ENCODE measurements at places on chromosomes 2 and 18.
A peak's percentile ranks its signal among the peaks of the same experiment; 100 is the strongest.

- DNase-seq, result no peak
Measured at GRCh38 chr2:20455076-20455587, 8.3 kb downstream of the RHOB start.

- peak; percentile 75 for DNase-seq
Measured at GRCh38 chr2:119011162-119011909, 69.3 kb downstream of the MARCO start.

DNA sequence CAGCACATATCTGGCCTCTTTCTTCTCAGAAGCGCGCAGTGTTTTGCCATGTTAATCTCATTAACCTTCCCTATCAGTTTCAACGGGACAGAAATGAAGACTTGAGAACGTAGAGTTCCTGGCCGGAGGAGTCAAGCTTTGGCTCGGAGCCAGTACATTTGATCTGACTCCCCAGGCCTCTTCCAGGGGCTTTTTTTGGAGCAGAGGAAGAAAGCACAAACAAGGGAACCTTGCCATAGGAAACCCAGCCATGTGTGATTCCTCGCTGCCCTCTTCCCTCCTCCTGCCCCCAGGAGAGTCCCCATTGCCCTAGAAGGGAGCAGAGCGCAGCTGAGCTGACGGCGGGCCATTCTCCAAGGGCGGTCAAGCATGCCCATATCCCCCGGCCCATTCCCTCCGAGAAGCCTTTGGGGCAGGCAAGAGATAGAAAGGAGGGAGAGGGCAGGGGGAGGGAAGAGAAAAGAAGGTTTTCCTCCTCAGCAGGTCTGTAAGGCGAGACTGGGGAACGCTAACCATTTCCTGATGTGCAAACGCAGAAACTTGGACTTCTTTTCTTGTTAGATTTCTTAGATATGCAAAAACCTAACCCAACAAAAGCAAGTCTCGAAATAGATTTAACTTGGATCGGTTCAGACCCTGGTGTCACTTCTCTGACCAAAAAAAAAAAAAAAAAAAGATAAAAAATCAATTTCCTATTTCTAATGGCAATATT, 63.7 kb upstream of the POU3F3 start:
- DNase-seq, result peak; percentile 85

DNA sequence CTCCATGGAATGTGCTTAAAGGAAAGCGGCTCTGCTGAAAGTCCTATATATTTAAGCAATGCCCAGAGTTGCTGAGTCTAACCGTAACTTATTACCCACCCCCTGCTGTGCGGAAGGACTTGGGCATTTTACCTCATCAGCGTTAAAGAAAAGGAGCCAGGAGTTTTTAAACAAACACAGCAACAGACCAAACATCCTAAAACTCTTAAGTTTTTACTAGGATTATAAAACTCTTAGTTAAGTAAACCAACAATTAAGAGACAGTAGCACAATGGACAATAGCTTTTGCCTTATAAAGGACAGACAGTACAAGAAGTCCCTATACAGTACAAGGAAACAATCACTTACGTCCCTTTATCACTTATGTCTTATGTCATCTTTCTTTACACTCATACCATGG, 90.2 kb downstream of the ZNF521 start:
- DNase-seq, result no peak

DNA sequence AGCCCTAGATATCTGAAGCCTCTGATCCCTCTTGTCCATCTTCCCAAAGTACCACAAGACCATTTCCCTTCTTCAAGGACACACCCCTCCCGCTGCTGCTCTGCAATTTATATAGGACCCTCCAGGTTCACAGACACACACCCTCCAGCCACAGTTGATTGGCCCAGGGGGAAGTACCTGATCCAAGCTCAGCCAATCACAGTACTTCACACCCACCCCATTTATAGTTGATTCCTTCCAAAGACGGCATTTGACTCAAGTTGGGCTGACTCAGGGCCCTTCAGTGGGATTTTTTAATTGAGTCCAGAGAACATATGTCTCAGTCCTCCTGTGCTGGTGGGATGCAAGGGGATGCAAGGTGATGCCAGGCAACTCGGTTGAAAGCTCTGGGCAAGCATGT, 59.2 kb downstream of the GYPC start:
- DNase-seq, result no peak

DNA sequence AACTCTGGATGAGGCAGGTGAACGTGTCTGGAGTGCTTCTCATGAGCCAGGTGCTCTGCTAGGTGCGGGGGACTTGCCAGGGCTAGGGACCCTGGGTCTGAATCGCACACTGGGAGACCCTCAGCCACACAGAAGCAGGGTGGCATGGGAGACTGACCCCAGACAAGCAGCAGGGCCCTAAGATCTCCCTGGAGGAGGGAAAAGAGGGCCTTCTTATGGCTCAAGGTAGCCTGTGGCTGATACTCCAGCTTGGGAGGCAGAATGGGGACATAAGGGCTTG, 12.8 kb upstream of the CIB4 start:
- DNase-seq, result no peak

DNA sequence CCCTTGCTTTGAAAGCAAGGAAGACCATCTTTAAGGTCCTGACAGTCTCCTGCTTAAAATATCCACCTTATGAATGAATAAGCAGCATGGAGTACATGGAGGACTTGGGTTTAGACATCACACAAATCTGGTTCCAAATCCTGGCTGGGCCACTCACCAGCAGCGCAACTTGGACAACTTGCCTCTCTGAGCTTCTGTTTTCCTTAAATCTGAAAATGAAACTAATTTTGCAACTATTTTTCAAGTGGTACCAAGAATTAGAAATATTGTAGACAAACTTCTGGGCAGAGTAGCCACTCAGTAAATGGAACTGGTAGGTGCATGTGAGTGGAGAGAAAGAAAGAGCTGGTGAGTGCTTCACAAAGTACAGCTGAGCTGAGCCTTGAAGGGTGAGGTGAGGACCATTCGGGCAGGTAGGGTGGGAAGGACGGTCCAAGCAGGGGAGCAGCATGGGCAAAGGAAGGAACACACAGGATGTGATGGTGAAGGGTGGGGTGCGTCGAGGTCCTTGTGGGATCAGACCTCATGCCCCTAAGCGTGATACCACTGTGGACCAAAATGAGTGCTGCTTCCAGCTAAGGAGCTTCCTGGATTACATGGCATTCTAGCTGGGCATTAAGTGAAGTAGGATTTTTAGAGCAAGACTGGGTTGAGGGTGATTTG, 14.4 kb upstream of the TET3 start:
- DNase-seq, result no peak

- no peak for DNase-seq
Measured at GRCh38 chr2:157231476-157231875, 26.0 kb upstream of the GALNT5 start.

- no peak for DNase-seq
Measured at GRCh38 chr18:67733088-67733487, 216.6 kb upstream of the DSEL start.

DNA sequence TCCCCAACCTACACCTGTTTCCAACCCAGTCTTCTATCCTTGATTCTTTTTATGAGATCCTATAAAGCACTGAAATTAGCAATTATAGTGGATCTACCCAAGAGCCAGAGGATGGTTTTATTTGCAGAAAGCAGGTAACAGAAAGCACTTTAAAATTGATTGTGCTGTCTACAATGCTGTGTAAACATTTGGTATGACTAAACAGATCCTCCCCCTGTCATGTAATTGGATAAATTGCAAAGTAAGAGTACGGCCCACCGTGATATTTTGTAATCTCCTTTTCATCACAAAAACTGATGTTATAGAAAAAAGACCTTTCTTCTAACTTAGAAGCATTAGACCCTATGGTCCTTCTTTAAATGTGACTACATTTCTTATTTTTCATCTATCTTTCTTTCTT, 11.3 kb upstream of the PPP3R1 start:
- DNase-seq, result no peak

DNA sequence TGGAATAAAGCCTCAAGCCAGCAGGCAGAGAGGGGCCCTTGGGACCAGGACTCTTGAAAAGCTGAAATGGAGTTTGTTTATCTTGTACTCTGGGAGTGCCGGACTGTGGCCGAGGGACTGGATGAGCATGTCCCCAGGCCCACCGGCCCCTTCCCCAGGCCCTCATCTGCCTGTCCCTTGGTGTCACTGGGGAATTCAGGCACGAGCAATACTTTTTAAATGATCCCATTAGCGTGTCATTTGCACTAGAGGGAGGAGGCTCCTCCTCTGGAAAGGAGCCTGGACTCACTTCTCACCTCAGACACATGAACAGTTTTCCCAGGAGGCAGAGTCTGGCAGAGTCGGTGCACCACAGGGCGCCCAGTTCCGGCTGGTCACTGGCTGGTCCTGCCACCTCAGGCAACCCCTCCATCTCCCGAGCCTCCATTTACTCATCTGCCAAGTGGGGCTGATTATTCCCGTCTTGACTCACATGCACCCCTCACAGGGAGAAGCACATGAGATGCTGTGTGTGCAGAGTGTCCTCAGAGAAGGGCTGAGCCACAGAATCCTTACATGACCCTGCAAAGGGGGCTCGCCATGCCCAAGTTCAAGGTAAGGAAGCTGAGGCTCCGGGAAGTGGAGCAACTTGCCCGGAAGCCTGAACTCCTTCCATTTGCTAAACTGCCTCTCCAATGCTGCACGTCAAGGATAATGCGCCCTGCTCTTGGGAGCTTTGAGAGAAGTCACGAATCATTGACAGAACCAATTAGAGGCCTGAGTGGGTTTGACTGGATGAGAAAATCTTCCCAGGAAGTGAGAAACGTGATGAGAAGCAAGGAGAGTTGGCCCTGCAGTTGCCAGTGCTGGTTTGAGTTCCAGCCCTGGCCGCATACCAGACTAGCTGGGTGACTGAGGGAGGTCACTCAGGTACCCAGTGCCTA, 26.7 kb downstream of the CIB4 start:
- peak; percentile 53 for DNase-seq

- DNase-seq, result no peak
Measured at GRCh38 chr18:73684647-73685046, 463.0 kb downstream of the FBXO15 start.

- peak; percentile 91 for DNase-seq
Measured at GRCh38 chr2:95345563-95346230, 48.5 kb downstream of the KCNIP3 start.

DNA sequence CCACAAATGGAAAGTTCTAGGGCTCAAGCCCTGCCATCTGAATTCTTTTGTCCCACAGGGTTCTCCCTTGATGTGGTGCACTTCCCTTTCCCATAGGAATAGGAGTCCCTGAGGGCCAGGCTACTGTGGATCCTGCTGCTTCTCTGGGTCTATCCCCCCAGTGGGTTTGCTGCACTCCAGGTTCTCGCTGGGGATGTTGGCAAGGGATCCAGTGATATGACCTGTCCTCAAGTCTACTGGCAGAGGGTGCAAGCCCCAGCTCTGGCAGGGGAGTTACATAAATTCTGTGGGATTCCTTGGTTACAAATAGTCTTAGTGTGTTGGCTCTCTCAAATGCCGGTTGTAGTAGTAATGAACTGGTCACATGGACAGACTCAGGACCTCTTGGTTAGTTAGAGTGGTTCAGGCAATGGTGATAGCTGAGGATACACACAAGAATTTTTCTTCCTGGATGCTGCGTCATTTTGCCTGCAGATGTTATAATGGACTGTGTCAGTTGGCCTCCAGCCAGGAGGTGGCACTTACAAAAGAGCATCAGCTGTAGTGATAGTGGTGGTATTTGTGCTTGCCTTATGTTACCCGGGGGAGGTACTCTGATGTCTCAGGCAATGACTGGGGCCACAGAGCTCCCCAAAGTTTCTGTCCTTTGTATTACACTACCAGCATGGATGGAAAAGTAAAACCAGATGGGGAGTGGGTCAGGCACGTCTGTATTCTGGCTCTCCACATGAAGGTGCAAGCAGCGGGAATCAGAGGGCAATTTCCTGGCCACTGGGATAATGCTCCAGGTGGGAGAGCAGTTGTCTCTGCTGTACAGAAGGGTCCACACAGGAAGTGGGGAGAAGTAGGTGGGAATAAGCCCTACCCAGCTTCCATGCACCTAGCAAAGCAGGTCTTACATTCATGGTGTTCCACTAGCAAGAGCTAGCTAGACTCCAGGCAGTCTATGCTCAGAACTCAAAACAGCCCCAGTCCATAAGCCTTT, 267.9 kb downstream of the SOX11 start:
- no peak for DNase-seq

DNA sequence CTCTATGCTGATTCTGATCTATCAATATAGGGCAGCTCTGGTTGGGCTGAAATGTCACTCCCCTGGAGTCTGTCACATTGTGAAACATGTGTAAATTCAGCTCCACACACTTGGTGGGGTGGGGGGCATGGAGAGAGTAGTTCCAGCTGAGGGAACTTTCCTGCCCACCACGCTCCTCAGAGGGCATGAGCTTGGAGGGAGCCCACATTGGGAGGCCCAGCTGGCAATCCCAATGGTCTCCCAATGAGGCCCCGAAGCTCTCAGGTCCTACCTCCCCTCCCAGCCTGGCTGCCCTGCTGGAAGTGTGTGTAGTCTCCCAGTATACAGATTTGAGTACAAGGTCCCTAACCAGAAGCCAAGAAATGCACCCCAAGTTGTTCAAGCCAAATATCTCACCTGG, 31.5 kb downstream of the GYPC start:
- DNase-seq, result no peak

- no peak for DNase-seq
Measured at GRCh38 chr2:241179899-241180298, 8.6 kb upstream of the ANO7 start.

DNA sequence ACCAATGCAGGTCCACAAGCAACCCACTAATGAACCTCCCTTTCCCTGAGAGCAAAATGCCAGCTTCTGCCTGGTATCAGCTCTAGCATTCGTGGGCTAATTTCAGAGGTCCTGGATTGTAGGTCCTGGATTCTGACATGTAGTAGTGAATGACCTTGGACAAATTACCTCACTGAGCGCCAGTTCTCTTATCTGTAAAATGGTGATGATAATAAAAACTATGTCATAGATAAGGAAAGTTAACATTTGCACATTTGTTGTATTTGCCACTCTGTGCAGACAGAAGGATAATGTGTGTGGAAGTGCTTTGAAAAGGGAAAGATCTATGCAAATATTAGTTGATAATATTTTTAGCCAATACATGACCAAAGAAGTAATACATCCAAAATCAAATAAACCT, 4.1 kb upstream of the TET3 start:
- DNase-seq, result no peak

DNA sequence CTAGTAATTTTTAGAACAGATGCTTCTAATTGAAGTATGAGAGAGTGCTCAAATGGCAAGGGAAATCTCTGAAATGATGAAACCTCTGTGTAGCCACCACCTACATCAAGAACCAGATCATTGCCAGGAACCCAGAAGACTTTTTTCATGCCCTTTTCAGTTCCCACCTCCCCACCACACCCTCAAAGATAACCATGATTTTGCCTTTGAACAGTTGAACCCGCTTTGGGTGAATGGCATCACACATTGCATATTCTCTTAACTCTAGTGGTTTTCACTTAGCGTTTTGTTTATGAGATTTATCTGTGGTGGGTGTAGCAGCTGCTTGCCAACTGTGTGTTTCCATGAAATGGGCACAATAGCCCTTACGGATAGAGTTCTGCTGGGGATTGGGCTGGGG, 142.9 kb upstream of the HDAC4 start:
- DNase-seq, result no peak
